ENCODE measurements at places on chromosomes 4 and X. TPM values are rescaled to one million over a fixed set of nuclear protein-coding genes. Genes with fewer than 3 reads are reported as not detected.

- peak; percentile 45 for DNase-seq
Measured at GRCh38 chrX:119685225-119686066, 7.5 kb downstream of the SEPTIN6 start.

The FOXP3 gene
- 18.5 TPM for total RNA-seq

The SYP gene
- 3.8 TPM for total RNA-seq

DNA sequence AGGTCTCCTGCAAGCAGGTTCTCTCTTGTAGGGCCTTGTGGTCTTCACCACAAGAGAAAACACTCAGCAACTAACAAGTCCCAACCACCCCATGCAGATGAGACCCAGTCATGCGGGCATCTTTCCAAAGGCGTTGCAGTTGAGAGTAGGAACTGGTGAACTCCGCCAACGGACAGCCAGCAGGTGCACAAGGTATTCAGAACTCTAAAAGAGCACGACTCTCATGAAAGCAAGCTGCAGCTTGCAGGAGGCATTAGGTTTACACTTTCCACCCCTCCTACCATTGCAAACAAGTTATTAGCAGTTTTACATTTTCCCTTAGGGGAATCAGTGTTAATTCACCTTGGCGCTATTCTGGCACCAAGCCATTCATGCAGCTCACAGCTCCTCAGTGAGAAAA lies 173.4 kb upstream of the KIT start:
- no peak for DNase-seq

DNA sequence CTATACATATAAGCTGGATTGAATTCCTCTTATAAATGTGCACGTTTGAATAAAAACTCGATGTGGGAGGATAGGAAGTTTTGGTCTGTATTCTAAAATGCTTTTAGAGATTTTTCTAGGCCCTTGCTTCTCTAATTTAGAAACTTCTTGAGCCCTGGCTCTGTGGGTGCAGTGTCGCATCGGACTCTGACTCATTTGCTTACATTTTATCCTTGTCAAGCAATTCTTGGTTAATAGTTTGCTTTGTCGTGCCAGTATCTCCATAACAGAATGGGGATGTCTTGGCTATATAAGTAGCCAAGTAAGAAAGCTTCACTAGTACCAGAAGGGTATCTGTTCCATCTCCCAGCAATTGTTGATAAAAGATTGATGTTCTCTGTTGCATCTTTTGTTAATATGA lies 10.7 kb downstream of the SGMS2 start:
- no peak for DNase-seq

The PABPC5 gene
- total RNA-seq = not detected

All from activated T-cell treated with anti-CD3 and anti-CD28 coated beads, Interleukin-2, amount 50 U/mL, for 4 hours (primary cell).